ENCODE measurements at places on chromosomes 12 and 14.

- no peak for DNase-seq
Observed at GRCh38 chr14:47328376-47328775, 347.0 kb downstream of the MDGA2 start.

DNA sequence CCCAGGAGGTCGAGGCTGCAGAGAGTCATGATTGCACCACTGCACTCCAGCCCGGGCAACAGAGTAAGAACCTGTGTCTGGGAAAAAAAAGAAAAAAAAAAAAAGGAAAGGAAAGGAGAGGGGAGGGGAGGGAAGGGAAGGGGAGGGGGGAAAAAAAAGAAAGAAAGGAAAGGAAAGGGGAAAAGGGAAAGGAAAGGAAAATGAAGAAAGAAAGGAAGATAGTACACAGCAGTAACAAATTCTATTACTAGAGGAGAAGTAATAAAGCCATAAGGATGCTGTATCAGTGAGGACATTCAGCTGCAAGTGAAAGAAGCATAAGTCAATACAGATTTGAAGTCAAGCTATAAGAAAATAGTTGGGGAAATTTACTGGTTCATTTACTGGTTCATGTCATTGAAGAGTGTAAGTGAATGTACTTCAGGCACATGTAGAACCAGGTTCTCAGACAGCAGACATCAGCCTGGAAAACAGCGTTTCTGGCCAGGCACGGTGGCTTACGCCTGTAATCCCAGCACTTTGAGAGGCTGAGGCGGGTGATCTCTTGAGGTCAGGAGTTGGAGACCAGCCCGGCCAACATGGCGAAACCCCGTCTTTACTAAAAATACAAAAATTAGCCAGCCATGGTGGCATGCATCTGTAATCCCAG, 37.4 kb downstream of the NDUFA12 start:
- no peak for DNase-seq

GRCh38 chr12:117526757-117527478, 165.5 kb upstream of the NOS1 start:
- no peak for DNase-seq

DNA sequence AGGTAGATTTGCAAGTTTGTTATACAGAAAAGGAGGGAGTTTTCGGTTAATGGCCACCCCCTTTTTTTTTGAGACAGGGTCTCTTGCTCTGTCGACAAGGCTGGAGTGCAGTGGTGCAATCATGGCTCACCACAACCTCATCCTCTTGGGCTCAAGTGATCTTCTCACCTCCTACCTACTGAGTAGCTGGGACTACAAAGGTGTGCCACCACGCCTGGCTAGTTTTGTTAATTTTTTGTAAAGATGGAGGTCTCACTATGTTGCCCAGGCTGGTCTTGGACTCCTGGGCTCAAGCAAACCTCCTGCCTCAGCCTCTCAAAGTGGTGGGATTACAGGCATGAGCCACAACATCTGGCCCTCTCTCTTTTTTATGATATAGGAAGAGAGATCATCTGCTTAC, 94.6 kb downstream of the CDK17 start:
- DNase-seq, result no peak

- no peak for DNase-seq
Observed at GRCh38 chr14:86115972-86116371, 586.0 kb downstream of the FLRT2 start.

Data from occipital lobe (tissue), 3 donors.